Kidney (tissue), 22 donors: ENCODE measurements at places on chromosomes 2 and 18. TPM values are rescaled to one million over a fixed set of nuclear protein-coding genes. Genes with fewer than 3 reads are reported as not detected.

GRCh38 chr18:63508596-63508995, 31.8 kb downstream of the SERPINB5 start:
- no peak overlapping the region for H3K27ac ChIP-seq
- DNase-seq = no peak
- no peaks in the 10 kb centered on the region for H3K4me1 ChIP-seq
- no peak overlapping the region for H3K4me3 ChIP-seq
- H3K27me3 ChIP-seq = no peaks in the 10 kb centered on the region
- no peaks in the 10 kb centered on the region for H3K36me3 ChIP-seq

The TEKT4 gene
- polyA plus RNA-seq = not detected

The SPC25 gene
- polyA plus RNA-seq = not detected

DNA sequence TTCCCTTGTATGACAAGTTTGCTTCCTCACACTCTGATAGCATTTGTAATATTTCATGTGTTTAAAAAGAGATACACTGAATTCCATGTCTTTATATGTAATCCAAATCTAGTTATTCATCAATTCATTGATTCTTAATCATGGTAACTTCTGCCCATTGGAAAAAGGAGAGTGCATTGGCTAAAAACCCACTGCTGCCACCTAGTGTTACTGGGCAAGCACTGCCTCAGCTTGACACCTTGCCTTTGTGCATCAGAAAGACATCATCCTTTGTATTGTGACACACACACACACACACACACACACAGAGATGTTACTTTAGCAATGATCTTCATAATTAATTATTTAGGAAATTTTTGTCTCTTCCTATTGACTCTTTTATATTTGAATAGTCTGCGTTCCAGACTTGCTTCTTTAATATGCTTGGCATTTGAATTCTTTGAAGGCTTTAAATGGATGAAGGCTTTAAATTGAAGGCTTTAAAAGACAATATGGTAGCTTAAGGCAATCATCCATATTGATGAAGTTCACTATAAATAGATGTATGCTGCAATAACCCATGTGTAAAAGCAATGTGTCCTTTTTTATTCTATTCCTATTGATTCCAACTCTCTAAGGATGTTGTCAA, 414.2 kb upstream of the CHST9 start:
- no peaks in the 10 kb centered on the region for H3K36me3 ChIP-seq
- no peaks in the 10 kb centered on the region for H3K27me3 ChIP-seq
- no peak overlapping the region for H3K4me3 ChIP-seq
- no peaks in the 10 kb centered on the region for H3K4me1 ChIP-seq
- H3K27ac ChIP-seq = no peak overlapping the region
- peak; percentile 72 for DNase-seq

DNA sequence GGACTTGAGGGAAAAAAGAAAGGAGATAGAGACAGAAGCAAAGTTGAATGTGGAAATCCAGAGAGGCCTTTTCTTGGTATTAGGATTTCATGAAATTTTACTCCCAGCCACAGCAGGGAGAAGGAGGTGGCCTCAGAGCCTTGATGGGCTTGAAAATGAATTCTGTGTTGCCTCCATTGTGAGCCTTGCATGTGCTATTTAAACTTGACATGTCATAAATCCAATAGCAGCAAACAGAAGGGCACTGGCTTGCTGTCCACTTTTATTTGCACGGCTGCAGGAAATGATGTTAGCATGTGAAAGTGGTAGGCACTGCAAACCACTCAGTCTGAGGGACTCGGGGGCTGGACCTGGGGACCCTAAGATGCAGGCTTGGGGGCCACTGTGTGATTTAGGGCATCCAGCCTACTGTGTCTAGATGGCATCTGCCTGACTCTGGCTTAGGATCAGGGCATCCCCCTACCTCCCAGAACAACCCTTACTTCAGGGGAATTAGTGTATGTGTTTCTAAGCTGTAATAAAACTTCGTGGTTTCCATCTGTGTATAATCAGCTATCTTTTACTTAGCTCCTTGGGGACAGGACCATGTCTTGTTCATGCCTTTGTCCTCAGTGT, 139.1 kb upstream of the SKOR2 start:
- no peak overlapping the region for H3K27ac ChIP-seq
- DNase-seq = no peak
- no peaks in the 10 kb centered on the region for H3K36me3 ChIP-seq
- H3K4me1 ChIP-seq = no peaks in the 10 kb centered on the region
- H3K27me3 ChIP-seq = no peaks in the 10 kb centered on the region
- no peak overlapping the region for H3K4me3 ChIP-seq

The TXNDC2 gene
- polyA plus RNA-seq = not detected

The HTR2B gene
- polyA plus RNA-seq = 2.0 TPM

The GATA6 gene
- polyA plus RNA-seq = 1.7 TPM

GRCh38 chr18:49656073-49656692, 94.3 kb downstream of the LIPG start:
- peak overlapping the region; percentile 65 for H3K27ac ChIP-seq
- H3K4me3 ChIP-seq = no peak overlapping the region
- H3K27me3 ChIP-seq = no peaks in the 10 kb centered on the region
- no peaks in the 10 kb centered on the region for H3K36me3 ChIP-seq
- DNase-seq = no peak

- H3K27me3 ChIP-seq = no peaks in the 10 kb centered on the region
- no peak overlapping the region for H3K4me3 ChIP-seq
- DNase-seq = no peak
- no peaks in the 10 kb centered on the region for H3K36me3 ChIP-seq
- H3K27ac ChIP-seq = no peak overlapping the region
- H3K4me1 ChIP-seq = no peaks in the 10 kb centered on the region
Observed at GRCh38 chr2:19086231-19086651, 272.2 kb downstream of the OSR1 start.

DNA sequence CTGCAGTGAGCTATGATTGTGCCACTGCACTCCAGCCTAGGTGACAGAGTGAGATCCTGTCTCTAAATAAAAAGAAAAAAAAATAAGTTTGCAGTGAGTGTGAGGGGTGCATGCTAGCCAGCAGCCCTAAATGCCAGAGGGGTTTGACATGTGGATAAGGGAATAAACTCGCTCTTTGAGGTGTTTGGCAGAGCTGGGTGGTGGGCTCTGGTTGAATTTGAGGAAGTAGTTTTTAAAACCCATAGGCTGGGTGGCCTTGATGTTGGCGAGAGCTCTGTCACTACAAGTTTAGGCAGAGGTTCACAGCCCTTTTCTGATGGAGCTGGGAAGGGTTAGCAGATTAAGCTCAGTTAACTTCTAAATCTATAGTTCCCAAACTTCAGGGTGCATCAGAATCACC, 3.1 kb downstream of the ANXA4 start:
- H3K36me3 ChIP-seq = no peaks in the 10 kb centered on the region
- no peak overlapping the region for H3K4me3 ChIP-seq
- DNase-seq = no peak
- H3K4me1 ChIP-seq = peaks cover 13% of the 10 kb centered on the region

GRCh38 chr2:172249334-172249733, 146.6 kb upstream of the DLX2 start:
- H3K36me3 ChIP-seq = no peaks in the 10 kb centered on the region
- H3K27me3 ChIP-seq = no peaks in the 10 kb centered on the region
- no peak for DNase-seq
- no peak overlapping the region for H3K4me3 ChIP-seq
- H3K4me1 ChIP-seq = no peaks in the 10 kb centered on the region

The OSR1 gene
- 0.99 TPM for polyA plus RNA-seq

- no peaks in the 10 kb centered on the region for H3K36me3 ChIP-seq
- H3K4me1 ChIP-seq = no peaks in the 10 kb centered on the region
- no peak for DNase-seq
- H3K4me3 ChIP-seq = no peak overlapping the region
- no peak overlapping the region for H3K27ac ChIP-seq
Observed at GRCh38 chr18:10893196-10893595, 256.2 kb downstream of the PIEZO2 start.

DNA sequence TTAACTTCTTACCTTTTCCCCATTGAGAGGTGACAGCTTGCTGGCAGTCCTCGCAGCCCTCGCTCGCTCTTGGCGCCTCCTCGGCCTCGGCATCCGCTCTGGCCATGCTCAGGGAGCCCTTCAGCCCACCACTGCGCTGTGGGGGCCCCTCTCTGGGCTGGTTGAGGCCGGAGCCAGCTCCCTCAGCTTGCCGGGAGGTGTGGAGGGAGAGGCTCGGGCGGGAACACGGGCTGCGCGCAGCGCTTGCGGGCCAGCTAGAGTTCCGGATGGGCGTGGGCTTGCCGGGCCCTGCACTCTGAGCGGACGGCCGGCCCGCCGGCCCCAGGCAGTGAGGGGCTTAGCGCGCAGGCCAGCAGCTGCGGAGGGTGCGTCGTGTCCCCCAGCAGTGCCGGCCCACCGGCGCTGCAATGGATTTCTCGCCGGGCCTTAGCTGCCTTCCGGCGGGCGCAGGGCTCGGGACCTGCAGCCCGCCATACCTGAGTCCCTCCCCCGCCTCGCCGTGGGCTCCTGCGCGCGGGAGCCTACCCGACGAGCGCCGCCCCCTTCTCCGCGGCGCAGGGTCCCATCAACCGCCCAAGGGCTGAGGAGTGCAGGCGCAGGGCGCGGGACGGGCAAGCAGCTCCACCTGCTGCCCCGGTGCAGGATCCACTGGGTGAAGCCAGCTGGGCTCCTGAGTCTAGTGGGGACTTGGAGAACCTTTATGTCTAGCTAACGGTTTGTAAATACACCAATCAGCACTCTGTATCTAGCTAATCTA, 335.0 kb downstream of the CBLN2 start:
- no peak overlapping the region for H3K27ac ChIP-seq
- DNase-seq = no peak
- no peak overlapping the region for H3K4me3 ChIP-seq

- H3K27me3 ChIP-seq = no peaks in the 10 kb centered on the region
- H3K27ac ChIP-seq = no peak overlapping the region
- no peak overlapping the region for H3K4me3 ChIP-seq
- no peak for DNase-seq
- no peaks in the 10 kb centered on the region for H3K36me3 ChIP-seq
- no peaks in the 10 kb centered on the region for H3K4me1 ChIP-seq
Observed at GRCh38 chr2:137862651-137863050, 101.6 kb upstream of the HNMT start.

The CD226 gene
- 0.28 TPM for polyA plus RNA-seq

DNA sequence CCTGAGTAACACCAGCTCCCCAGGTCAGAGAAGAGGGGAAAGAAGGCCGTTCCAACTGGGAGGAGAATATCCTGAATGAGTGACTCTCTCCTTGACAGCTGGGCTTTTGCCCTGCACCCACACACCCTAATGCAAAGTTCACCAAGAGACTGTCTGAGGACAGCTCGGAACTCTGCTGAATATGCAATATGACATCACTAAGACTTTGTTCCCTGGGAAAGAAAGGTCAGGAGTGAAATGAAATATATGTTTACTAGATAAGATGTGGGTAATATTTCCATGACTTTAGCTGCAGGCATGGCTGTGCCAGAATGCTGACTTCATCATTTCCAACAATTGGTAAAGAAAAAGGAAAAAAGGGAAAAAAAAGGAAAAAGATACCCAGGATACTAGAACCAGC, 488.2 kb upstream of the RAB6C start:
- no peak overlapping the region for H3K4me3 ChIP-seq
- H3K36me3 ChIP-seq = no peaks in the 10 kb centered on the region
- H3K27ac ChIP-seq = no peak overlapping the region
- H3K27me3 ChIP-seq = no peaks in the 10 kb centered on the region
- H3K4me1 ChIP-seq = no peaks in the 10 kb centered on the region

DNA sequence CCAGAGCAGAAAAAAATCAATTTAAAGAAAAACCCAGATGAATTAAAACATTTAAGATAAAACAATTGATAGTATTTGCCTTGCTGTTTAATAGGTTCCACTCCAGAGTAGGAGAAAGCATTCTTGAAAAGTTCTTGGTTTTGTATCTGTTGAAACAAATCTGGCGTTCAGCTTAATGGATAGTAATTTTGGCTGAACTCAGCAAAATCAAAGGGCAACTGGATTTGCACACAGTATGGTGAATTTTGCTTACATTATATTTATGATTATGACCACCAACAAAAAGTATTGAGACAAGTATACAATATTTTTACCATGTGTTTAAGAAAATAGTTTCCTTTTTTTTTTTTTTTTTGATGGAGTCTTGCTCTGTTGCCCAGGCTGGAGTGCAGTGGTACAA, 34.0 kb downstream of the SLC4A10 start:
- H3K36me3 ChIP-seq = no peaks in the 10 kb centered on the region
- H3K4me1 ChIP-seq = no peaks in the 10 kb centered on the region
- H3K27me3 ChIP-seq = no peaks in the 10 kb centered on the region
- no peak overlapping the region for H3K4me3 ChIP-seq

- H3K4me3 ChIP-seq = no peak overlapping the region
- no peak overlapping the region for H3K27ac ChIP-seq
- H3K4me1 ChIP-seq = no peaks in the 10 kb centered on the region
- peaks cover 6% of the 10 kb centered on the region for H3K36me3 ChIP-seq
- no peaks in the 10 kb centered on the region for H3K27me3 ChIP-seq
Observed at GRCh38 chr2:207558079-207558491, 28.3 kb downstream of the CREB1 start.

- H3K27ac ChIP-seq = no peak overlapping the region
- no peak for DNase-seq
- H3K36me3 ChIP-seq = no peaks in the 10 kb centered on the region
Observed at GRCh38 chr2:168277276-168277675, 29.9 kb upstream of the STK39 start.
